ENCODE measurements at places on chromosomes 5 and 9.
A peak's percentile ranks its signal among the peaks of the same experiment; 100 is the strongest.

- DNase-seq, result peak; percentile 35
These were observed 47.2 kb upstream of the ARL15 start for GRCh38 chr5:54357408-54358058.

- DNase-seq, result peak; percentile 29
These were observed 29.5 kb downstream of the CAAP1 start for GRCh38 chr9:26863074-26863473.

DNA sequence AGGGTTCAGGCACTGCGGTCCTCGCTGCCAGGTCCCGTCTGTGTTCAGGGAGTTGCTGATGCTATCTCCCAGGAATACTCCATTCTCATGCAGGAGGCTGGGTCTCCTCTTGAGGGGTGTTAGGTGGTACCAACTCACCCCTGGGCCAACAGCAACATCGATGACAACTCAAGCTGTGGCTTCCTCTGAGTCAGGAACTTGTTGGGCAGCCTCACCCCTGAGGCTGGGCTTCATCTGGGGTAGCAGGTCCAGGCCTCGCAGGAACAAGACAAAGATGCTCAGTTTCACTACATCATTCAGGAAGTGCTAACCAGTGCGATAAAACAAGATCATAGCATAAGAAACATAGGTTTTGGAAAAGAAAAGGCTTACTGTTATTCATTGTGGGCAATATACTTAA, 125.9 kb downstream of the SYK start:
- DNase-seq, result no peak

GRCh38 chr5:96569332-96569731, 92.8 kb upstream of the CAST start:
- no peak for DNase-seq

DNA sequence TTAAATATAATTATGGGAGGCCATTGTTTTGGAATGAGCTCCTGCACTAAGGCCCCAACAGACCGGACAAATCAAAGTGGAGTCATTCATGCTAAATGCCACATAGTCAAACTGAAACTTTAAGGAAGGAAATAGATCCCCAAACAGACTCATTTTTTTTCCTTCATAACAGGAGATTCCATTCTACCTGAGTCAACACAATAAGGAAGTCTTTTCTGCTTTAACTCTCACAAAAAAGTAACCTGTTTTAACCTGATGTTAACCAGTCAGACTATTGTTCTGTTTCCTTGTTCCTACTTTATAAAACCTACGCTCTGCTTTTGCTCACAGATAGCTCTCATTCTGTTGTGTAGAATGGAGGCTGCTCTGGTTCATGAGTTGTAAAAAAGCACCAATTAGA, 234.9 kb downstream of the YTHDC2 start:
- no peak for DNase-seq

- DNase-seq, result peak; percentile 47
These were observed 119.6 kb downstream of the SEMA6A start for GRCh38 chr5:116455061-116455460.

Data from fibroblast of mammary gland (primary cell).